Cerebellar cortex (tissue), 1 donor: ENCODE measurements at places on chromosomes 2 and 18.

DNA sequence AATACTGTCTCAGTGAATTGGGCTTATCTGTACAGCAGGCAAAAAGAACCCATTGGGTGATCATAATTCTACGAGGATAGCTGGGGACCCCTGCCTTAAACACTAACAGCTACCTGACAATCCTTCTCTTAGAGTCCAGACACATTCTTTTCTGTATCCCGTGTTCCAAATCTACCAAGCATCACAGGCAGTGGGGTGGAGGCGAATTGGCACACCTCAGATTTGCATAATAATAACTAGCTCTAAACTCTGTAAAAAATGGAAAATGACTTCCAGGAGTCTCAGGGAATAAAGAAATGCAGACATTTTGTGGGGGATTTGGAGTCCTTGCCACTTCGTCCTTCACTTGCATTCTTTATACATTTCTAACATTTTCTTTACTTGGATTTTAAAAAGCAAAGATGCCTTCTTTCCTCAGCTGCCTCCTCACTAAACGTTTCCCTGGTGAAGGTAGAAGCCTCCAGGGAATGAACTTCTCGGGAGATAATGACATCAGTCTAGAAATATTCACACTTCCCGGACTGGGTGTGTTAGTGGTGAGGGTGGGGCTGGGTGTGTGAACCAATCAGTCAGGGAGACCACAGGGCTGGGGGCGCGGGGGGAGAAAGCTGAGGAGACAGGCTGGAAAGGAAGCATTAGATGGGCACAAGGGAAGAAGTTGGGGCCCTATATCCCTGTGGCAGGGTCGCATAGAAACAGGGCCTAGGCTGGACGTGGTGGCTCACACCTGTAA lies 59.1 kb upstream of the BOD1L2 start:
- no peak for DNase-seq

- no peak for DNase-seq
These were observed 56.5 kb downstream of the SEPTIN10 start for GRCh38 chr2:109557309-109557708.

- DNase-seq, result no peak
These were observed 396.4 kb upstream of the LRRTM1 start for GRCh38 chr2:80700961-80701360.

DNA sequence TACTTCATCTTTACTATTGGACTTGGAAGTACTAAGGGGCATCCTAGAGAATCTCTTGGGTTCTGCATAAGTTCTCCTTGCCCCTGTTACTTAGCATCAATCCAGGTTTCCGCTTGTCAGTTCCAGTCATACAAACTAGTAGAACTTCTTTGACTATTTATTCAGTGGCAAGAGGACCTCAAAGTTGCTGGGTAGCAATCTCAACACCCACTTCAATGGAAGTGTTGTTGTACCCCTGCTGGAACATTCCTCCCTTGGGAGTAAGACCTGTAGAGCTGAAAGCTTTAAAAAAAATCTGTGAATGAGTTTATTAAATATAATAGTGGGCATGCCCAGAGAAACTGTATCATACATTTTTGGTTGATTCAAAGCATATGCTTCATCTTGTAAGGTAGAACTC lies 27.0 kb downstream of the BIRC6 start:
- no peak for DNase-seq

- no peak for DNase-seq
These were observed 216.6 kb downstream of the RTP5 start for GRCh38 chr2:242085941-242086621.

DNA sequence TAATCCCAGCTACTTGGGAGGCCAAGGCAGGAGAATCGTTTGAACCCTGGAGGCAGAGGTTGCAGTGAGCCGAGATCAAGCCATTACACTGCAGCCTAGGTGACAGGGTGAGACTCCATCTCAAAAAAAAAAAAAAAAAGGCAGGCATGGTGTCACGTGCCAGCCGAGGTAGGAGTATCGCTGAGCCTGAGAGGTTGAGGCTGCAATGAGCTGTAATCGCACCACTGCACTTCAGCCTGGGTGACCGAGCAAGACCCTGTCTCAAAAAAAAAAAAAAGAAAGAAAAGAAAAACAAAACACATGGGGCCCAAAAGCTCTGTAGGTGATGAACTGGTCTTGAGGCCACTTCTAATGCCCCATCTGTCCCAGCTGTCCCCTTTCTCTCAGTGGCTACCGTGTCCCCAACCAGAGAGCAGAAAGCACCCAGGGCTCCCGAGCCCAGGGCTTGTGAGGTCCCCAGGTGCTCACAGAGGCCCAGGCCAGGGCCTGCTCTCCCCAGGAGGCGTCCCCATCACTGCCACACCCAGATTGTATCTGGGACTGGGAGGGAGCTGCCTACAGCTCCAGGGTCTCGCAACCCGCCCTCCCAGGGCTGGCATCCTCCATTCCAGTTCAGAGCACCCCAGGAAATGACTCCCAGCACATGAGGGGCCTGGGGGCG lies 8.5 kb downstream of the KLHL30 start:
- no peak for DNase-seq

- DNase-seq, result no peak
These were observed 53.6 kb downstream of the STRN start for GRCh38 chr2:36912695-36913094.

DNA sequence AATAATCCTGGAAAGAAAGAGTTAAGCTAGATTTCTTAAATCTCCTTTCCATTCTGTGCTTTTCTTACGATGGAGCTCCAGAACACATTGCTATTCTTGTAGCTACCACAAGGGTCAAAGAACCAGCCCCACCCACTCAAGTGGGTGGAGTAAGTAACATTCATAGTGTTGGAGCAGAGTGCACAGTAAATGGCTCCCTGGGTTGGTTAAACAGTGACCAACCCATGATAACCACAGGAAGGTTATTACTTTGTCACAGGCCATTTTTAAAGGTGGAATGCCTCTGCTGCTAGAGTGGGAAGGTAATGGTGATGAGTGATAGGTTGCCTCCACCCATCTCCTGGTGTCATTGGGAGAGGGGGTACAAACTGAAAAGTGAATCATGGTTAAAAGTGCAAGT lies 13.9 kb downstream of the ARPC2 start:
- no peak for DNase-seq

DNA sequence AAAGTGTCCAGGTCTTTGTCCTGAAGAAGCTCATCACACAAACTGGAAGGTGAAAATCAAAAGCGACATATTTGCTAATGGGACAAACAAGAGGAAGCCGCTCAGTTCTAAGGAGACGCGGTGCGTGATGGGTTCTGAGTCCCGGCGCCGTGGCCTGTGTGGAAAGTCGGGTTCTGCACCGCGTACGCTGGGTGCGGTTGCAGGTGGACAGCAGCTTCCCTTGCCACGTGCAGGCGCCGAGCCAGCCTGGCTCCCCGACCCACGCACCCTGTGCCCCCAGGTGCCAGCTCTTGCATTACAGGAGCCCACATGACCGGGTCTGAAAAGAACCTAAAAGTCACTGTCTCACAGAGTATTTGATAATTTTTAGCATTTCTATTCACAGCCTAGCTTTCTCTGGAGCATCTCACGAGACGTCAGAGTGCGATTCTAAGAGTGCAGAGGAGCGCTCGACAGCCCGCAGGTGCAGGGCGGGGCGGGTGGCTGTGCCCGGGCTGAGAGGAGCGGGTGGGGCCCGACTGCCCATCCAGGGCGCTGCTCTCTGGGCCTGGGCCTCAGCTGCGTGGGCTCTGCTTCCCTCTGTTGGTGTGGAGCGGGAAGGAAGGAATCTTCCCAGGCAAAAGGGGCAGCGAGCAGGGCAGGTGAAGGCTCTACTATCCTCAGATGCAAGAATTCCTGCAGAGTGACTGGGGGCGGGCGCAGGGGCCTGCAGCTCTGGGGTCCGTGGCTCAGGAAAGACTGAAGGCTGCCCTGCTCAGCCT lies 39.4 kb downstream of the MYT1L start:
- DNase-seq, result peak; percentile 84

- no peak for DNase-seq
These were observed 49.2 kb upstream of the FN1 start for GRCh38 chr2:215485032-215485431.
